Lung (tissue), 17 donors: ENCODE measurements at places on chromosomes 1 and 21.

DNA sequence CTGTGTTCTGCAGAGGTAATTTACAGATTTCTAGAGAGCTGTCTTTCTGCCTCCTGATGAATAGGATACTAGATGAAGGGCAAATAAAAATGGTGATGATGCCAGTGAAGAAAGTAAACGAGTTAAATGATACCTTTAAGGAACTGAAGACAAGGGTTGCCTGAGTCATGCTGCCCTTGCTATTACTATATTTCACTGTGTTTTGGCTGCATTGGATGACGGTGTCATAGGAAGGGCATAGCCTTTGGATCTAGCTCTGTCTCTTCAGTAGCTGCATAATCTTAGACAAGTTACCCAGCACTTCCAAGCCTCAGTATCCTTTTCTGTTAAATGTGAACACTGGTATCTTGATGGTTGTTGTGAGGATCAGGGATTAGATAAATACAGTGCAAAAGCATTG is 131.5 kb upstream of the FGGY start:
- DNase-seq: no peak

- DNase-seq: no peak
Measured at GRCh38 chr1:94067196-94067595, 53.8 kb downstream of the ABCA4 start.

GRCh38 chr1:210448297-210448892 is 119.7 kb downstream of the HHAT start:
- DNase-seq: peak; percentile 73

DNA sequence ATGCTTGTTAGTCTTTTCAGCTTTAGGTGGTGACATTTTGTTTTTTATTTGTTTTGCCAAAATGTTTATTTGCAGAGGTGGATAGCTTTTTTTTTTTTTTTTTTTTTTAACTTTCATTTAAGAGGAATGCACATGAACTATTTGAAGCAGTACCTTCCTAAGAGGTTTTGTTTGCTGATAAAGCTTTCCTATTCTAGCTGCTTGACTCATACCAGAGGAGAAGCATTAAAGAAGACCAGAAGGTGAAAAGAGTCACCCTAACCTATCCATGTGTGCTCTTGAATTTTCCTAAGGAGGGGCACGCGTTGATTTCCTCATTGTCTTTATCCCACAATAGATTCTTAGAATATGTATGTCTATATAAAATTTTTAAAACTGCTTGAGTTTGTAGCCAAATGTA is 57.7 kb downstream of the PRDM2 start:
- no peak for DNase-seq

DNA sequence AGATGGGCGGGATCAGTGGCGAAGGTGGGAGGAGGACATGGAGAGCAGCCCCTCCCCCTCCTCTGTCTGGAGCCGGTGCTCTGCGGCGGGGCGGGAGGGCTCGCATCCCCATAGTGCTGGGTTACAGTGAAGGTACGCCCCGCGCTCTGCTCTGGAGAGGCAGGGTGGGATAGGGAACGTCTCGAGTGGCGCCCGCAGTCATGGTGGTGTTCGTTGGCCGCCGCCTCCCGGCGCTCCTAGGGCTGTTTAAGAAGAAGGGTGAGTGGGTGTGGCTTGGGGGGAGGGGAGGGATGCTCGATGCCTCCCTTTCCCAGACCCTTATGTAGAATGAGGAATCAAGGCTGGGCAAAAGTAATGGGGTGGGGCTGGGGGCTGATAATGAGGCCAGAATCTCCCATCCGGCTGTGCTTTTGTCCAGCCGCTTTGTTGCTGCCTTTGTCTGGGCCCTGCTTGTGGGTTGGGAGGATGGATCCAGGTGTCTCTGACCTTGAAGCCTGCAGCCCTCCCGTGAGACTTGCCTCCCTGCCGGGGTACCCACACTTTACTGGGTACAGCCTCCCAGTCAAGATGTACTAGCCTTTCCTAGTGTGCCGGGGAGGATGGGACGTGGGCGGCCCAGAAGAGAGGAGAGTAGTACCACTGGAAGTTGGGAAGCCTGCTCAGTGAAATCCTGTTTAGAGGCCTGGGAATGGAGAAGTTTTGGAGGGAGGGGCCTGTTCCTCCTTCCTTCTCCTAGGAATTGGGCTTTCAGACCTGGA is 51.4 kb downstream of the YARS1 start:
- DNase-seq: no peak

- no peak for DNase-seq
Measured at GRCh38 chr1:187877220-187877619, 1048.5 kb downstream of the PLA2G4A start.

DNA sequence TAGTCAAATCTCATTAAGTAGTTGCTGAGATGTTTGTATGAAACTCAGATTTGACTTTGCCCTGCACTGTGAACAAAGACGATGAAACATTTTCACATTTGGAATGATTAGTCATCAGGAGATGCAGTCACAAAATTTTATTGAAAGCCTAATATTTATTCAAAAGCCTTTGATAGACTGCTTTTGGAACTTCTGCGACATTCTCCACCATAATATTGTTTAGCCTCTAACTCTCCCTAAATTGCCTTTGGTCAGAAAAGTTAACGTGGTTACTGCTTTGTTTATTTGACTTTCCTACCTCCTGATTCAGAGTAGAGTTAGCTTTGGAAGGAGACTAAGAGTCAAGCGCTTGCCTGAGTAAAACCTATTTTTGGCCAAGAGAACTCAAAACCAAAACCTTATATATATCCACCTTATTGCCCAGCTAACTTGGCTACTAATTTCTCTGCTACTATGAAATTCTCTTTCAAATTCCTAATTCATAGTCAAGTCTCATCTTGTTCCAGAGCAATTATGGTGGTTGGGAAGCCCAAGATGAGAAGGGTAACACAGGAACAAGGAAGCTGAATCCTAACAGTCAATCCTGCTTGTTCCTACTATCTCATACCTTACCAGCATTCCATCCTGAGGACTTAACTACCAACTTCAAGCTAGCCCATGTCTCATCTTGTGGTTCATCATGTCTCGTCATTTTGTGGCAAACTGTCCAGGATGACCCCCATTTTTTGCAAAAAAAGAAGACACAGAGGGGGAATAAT is 429.6 kb downstream of the USP25 start:
- DNase-seq: no peak

DNA sequence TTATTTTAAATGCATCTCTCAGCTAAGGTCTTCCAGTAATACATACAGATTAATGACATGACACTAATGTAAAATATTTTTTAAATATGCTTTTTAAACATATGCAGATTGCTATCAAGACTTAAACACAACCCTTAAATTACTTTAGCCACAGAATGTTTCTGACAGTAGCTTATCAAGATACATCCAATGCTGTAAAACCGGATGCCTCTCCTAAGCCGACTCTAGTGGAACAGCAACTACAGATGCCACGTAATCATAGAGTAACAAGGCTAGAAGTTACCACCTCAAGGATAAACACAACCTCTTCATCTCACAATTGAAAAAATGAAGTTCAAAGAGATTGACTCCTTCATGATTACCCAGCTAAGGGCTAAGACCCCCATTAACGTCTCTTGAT is 68.4 kb downstream of the ZZZ3 start:
- no peak for DNase-seq

DNA sequence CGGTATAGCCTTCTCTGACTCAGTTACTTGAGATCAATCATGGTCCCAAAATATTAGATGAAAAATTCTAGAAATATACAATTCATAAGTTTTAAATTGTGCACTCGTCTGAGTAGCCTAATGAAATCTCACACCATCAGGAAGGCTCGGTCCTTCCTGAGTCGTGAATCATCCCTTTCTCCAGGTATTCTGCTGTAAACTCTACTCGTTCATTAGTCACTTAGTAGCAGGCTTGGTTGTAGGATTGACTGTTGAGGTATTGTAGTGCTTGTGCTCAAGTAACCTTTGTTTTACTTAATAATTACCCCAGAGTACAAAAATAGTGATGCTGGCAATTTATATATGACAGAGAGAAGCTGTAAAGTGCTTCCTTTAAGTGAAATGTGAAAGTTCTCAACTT is 238.7 kb downstream of the OLFM3 start:
- no peak for DNase-seq

GRCh38 chr1:12113433-12114339 is 50.6 kb downstream of the TNFRSF8 start:
- DNase-seq: peak; percentile 26

- DNase-seq: no peak
Measured at GRCh38 chr21:44748621-44749020, 37.2 kb upstream of the TSPEAR start.
